IPS-NIHi11 (cell line): ENCODE measurements at places on chromosomes 16 and 17.

GRCh38 chr16:63422715-63423114 lies 1386.5 kb upstream of the CDH8 start:
- DNase-seq: no peak

GRCh38 chr17:78318843-78319242 lies 41.0 kb downstream of the SOCS3 start:
- no peak for DNase-seq

GRCh38 chr17:44220213-44221083 lies 973 bp upstream of the UBTF start:
- peak; percentile 54 for DNase-seq

DNA sequence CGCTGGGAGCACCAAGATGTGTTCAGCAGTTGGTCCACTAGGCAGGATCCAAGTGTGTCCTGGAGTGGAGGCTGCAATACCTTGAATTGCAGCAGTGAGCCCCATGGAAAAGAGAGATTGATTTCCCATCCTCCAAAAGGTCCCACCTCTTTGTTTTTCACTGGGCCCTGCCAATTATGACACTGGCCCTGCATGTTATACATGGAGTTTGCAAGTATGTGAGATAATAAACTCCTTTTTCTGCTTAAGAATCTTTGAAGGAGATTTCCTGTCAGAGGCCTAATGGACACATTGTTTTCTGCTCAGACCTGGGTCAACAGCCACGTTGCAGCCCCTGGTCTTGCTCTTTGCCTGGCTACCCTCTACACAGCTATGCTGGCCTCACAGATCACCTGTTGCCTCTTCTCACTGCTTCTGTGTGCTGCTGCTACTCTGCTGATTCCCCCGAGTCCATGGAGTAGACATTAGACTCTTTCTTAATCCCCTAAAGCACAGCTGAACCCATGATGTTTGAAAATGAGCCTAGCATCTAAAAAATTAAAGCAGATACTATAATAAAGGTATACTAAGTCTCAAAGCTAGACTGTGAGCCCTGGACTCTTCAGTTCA lies 341.9 kb upstream of the CDH11 start:
- no peak for DNase-seq

- peak; percentile 27 for DNase-seq
Measured at GRCh38 chr17:43467981-43468581, 15.7 kb upstream of the DHX8 start.
